ENCODE measurements at places on chromosomes 1 and 21. TPM values are rescaled to one million over a fixed set of nuclear protein-coding genes. Genes with fewer than 3 reads are reported as not detected.

- no peaks in the 10 kb centered on the region for H3K27me3 ChIP-seq
- H3K4me1 ChIP-seq: no peaks in the 10 kb centered on the region
- DNase-seq: no peak
- H3K4me3 ChIP-seq: no peak overlapping the region
- H3K36me3 ChIP-seq: no peaks in the 10 kb centered on the region
Measured at GRCh38 chr1:49466961-49467360, 556.8 kb downstream of the AGBL4 start.

GRCh38 chr1:200673952-200674823 lies 4.5 kb upstream of the DDX59 start:
- no peak for DNase-seq
- no peak overlapping the region for H3K4me3 ChIP-seq
- peaks cover 10% of the 10 kb centered on the region for H3K4me1 ChIP-seq
- H3K27me3 ChIP-seq: no peaks in the 10 kb centered on the region
- H3K27ac ChIP-seq: no peak overlapping the region

- no peak for DNase-seq
- no peaks in the 10 kb centered on the region for H3K4me1 ChIP-seq
- H3K36me3 ChIP-seq: no peaks in the 10 kb centered on the region
- H3K27ac ChIP-seq: peak overlapping the region; percentile 43
Measured at GRCh38 chr1:56074007-56074651, 505.2 kb downstream of the PLPP3 start.

DNA sequence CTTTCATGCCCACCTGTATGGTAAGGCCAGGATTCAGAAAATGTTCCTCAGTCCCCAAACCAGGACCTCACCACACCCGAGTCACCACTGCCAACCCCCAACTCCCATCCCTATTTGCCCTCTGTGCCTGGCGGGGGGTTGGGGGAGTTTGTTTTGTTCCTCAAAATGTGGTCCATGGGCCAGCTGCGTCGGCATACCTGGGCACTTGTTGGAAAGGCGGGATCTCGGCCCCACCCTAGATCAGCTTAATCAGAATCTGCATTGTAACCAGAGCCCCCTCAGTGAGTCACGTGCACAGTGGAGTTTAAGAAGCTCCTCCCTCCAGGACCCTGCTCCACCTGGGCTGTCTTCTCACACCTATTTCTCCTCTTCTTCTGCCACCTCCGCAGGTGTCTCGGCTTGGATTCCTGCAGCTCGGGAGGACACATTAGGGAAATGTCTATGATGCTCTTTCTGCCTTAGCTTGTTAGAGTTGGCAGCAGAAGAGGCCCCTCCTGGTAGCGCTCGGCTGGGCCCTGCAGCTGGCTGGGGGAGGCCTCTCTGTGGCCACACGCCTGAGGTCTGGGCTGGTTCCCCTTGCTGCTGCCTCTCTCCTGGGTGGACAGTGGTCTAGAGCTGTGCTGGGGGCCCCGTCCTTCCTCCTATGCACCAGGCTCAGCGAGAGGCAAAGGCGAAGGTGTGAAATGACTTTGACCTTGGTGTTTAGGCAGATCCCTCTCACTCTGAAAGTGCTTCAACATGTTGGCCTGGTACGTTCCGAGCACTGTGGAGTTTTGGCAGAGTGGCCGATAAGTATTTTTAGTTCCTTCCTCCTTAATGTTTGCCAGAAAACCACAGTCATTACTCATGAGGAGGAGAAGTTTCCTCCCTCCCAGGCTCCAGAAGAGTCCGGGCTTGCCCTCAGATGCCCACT lies 41.8 kb upstream of the CAMTA1 start:
- H3K4me3 ChIP-seq: peak overlapping the region; percentile 28
- peak overlapping the region; percentile 79 for H3K27ac ChIP-seq
- peaks cover 11% of the 10 kb centered on the region for H3K4me1 ChIP-seq
- H3K36me3 ChIP-seq: no peaks in the 10 kb centered on the region

- H3K4me3 ChIP-seq: no peak overlapping the region
- H3K27me3 ChIP-seq: no peaks in the 10 kb centered on the region
- DNase-seq: no peak
- H3K27ac ChIP-seq: no peak overlapping the region
Measured at GRCh38 chr1:235859789-235860188, 6.9 kb downstream of the LYST start.

DNA sequence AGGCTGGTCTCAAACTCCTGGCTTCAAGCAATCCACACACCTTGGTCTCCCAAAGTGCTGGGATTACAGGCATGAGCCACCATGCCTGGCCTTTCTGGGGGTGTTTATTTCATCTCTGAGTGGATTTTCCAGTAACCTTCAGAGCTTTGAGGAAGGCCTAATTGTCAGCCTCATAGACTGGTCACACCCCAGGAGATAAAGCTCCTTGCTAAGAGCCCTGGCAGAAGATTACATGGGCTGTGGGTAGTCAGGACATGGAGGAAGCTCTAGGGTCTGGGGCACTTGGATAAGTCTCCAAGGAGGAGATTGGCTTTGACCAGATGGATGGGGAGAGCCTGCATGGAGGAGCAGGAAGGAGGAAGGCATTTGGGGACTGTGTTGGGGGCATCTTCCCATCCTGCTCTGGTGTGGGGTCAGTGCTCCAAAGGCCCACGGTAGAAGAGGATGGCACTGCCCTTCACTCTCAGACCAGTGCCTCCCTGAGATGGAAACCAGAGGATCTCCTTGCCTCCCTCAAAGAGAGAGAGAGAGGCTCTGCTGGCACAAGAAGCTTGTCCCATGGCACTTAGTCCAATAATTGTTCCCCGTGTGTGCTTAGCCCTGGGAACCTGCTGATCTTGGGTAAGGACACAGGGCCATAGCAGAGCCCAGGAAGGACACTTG lies 14.7 kb upstream of the GSTM4 start:
- peaks cover 6% of the 10 kb centered on the region for H3K4me1 ChIP-seq
- peak; percentile 20 for DNase-seq
- no peak overlapping the region for H3K27ac ChIP-seq
- no peak overlapping the region for H3K4me3 ChIP-seq

GRCh38 chr1:9844106-9844505 lies 20.3 kb upstream of the CLSTN1 start:
- no peak for DNase-seq
- H3K27me3 ChIP-seq: no peaks in the 10 kb centered on the region
- H3K27ac ChIP-seq: no peak overlapping the region
- no peaks in the 10 kb centered on the region for H3K36me3 ChIP-seq
- H3K4me3 ChIP-seq: no peak overlapping the region
- no peaks in the 10 kb centered on the region for H3K4me1 ChIP-seq

- no peak overlapping the region for H3K4me3 ChIP-seq
- H3K4me1 ChIP-seq: no peaks in the 10 kb centered on the region
- H3K27ac ChIP-seq: no peak overlapping the region
- DNase-seq: no peak
Measured at GRCh38 chr1:178086766-178087165, 7.1 kb upstream of the RASAL2 start.

DNA sequence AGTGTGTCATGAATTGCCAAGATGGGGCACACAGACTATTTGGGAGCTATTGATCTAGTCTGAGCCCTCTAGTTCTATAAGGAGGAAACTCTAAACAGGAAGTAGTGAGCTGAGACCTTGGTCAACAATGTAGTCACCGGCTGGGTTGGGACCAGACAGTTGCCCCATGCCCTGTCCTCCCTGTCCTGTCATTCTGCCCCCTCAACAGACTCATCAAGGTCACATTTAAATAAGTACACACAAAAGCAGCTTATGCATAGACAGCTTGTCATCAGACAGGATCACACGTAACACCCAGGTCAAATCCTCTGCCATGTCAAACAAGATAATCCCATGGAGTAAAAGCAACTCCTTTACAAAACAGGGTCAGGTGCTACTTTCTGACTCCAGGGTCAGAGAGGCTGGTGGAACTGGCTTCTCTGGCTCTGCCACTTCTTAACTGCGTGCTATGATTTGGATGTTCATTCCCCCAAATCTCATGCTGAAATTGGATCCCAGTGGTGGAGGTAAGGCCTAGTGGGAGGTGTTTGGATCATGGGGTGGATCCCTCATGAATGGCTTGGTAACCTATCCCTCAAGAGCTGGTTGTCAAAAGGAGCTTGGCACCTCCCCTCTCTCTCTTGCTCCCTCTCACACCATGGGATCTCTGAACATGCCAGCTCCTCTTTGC lies 128.9 kb downstream of the HIVEP3 start:
- DNase-seq: no peak
- no peak overlapping the region for H3K27ac ChIP-seq
- no peak overlapping the region for H3K4me3 ChIP-seq
- H3K36me3 ChIP-seq: no peaks in the 10 kb centered on the region
- peaks cover 7% of the 10 kb centered on the region for H3K4me1 ChIP-seq

GRCh38 chr1:175197531-175197930 lies 5.0 kb upstream of the KIAA0040 start:
- peak overlapping the region; percentile 59 for H3K27ac ChIP-seq
- H3K36me3 ChIP-seq: no peaks in the 10 kb centered on the region
- no peaks in the 10 kb centered on the region for H3K27me3 ChIP-seq
- DNase-seq: no peak
- H3K4me3 ChIP-seq: no peak overlapping the region
- H3K4me1 ChIP-seq: peaks cover 41% of the 10 kb centered on the region

- H3K27me3 ChIP-seq: no peaks in the 10 kb centered on the region
- H3K27ac ChIP-seq: no peak overlapping the region
- no peak overlapping the region for H3K4me3 ChIP-seq
- no peak for DNase-seq
- H3K36me3 ChIP-seq: no peaks in the 10 kb centered on the region
Measured at GRCh38 chr1:6024376-6024775, 21.3 kb upstream of the KCNAB2 start.

DNA sequence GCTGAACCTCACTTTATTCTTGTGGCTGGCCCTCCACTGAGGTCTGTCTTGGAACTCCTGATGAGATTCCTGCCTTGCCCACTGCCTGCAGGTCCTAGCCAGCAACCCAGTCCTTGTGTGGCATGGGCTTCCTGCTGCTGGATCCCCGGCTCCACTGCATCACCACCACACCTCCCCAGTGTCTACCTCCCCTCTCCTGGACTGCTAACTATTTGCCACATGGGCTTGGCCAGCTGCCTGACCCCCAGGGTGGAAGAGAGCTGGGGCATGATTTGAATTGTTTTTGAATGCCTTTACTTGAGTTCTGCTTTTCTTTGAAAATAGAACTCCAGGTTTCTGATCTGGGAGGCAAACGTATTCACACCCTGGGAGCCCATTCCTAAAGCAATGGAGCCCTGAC lies 41.2 kb downstream of the SPAG17 start:
- peaks cover 7% of the 10 kb centered on the region for H3K4me1 ChIP-seq
- H3K27me3 ChIP-seq: peaks cover 5% of the 10 kb centered on the region
- no peak overlapping the region for H3K4me3 ChIP-seq

NMNAT2 gene
- total RNA-seq: 0.38 TPM

SPATA6 gene
- total RNA-seq: 19.5 TPM

KRTAP12-2 gene
- total RNA-seq: not detected

C1QA gene
- 521 TPM for total RNA-seq

DIRAS3 gene
- 1.4 TPM for total RNA-seq

HPCA gene
- total RNA-seq: not detected

KIF17 gene
- 4.6 TPM for total RNA-seq
